ENCODE measurements at places on chromosomes 7 and 10.

- DNase-seq: peak; percentile 2
Observed at GRCh38 chr10:114239117-114239993, at the start of gene VWA2. VWA2 (plus strand) TSS chr10:114239254; CDS start chr10:114248714, 9,460 bp downstream.

- no peak for DNase-seq
Observed at GRCh38 chr7:44172803-44173424, 16.3 kb downstream of the GCK start.

- no peak for DNase-seq
Observed at GRCh38 chr7:3304131-3304530, 3.1 kb downstream of the SDK1 start.

- no peak for DNase-seq
Observed at GRCh38 chr7:6291531-6291930, 19.1 kb upstream of the CYTH3 start.

DNA sequence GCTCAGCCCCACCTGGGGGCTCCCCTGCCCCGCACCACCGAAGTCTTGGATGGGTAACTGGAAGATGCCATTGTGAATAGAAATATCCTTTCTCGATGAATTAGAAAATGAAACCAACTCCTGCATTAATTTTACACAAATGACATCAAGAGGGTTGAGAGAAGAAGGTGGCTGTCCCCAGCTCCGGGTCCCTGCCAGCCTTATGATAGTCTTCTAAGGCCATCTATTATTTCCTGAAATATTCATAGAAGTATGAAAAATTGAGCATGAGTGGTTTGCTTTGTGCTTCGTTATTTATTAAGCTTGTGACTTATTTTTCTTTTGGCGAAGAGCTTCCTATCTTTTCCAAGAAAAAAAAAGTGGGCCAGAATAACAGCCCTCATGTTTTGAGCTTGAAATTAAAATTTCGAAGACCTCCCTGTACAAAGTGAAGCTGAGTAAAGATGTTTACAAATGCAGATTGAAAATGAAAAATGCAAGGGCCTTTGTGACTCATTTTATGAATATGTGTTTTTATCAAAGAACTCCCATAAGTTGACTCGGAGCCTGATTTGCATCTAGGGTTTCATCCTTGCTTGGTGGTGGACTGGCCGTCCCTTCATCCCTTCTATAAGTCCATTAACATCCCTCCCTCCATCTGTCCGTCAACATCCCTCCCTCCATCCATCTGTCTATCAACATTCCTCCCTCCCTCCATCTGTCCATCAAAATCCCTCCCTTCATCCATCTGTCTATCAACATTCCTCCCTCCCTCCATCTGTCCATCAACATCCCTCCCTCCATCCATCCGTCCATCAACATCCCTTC is 20.5 kb upstream of the CFAP46 start:
- DNase-seq: no peak

- DNase-seq: no peak
Observed at GRCh38 chr10:102406815-102407214, 11.3 kb downstream of the NFKB2 start.

- DNase-seq: no peak
Observed at GRCh38 chr7:137958470-137959431, 43.1 kb downstream of the CREB3L2 start.

- no peak for DNase-seq
Observed at GRCh38 chr10:27950242-27950564, 48.7 kb downstream of the ODAD2 start.

DNA sequence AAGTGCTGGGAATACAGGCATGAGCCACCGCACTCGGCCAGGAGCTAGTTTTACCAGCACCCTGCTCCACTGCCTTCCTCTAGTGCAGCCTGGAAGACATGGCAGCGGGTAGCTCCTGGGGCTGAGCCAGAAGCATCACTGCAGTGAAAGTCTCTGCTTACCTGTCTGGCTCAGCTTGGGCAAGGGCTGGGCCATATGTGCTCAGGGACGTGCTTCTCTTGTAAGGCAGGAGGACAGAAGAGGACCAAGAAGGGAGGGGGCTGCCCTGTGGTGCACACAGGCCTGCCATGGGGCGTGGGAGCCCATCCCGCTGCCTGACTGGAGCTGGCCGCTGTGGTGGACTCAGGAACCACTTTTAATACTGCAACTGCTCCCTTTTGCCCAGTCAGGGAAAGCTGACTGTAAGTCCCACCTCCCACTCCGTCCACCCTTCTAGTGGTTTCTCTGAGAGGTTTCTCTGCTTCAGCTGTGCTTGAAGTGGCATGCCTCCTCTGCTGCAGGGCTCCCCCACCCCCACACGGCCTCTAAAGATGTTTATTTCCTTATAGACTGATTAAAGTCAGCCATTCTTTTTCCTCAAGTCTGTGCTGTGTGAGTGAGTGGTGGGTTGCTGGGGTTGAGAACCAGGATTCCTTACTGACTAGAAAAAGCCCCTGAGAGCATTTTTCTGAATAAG is 25.3 kb upstream of the C10orf95 start:
- DNase-seq: no peak

- no peak for DNase-seq
Observed at GRCh38 chr10:121804460-121804859, 123.4 kb downstream of the ATE1 start.

DNA sequence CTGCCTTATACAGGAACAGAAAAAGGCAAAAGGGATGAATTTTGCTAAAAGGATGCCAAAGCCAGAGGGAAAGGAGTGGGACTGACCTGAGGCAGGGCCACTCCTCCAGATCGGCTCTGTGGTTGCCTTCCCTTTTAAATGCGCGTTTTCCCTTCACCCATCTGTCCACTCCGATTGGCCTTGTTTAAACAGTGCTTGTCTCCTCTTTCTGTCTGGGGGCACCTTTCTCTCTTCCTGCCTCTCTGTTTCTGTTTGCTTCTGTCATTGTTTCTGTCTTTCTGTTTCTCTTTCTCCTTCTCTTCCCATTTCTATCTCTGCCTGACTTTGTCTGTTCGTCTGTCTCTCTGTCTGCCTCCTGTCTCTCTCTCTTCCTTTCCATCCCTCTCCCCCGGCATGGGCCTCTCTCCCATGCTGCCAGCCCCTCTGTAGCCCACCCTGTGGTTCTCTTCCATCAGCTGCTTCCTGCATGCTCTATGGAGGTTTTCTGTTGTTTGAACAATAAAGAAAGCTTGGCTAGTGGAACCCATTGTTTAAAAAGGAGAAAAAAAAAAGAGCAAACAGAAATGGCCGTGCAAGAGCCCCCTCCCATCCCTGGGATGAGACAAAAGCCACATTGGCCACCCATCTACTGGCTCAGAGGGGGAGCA is 29.5 kb upstream of the HSPB1 start:
- no peak for DNase-seq

DNA sequence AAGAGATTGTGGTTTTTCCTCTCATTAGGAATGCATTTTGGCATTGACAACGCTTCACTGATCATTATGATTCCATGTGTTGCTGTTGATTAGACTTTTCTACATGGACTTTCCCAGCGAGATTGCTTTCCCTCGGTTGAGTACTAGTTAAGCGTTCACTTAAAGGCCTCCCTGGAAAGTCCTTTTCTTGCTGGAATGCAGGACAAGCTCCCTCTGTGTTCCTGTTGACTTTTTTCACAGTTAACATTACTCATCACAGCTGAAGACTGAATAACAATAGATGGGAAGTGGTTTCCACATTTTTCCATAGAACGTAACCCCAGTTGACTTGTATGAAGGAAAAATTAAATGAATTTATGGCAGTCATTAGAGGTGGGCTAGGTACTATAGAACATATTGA is 2.6 kb upstream of the CAV1 start:
- no peak for DNase-seq

DNA sequence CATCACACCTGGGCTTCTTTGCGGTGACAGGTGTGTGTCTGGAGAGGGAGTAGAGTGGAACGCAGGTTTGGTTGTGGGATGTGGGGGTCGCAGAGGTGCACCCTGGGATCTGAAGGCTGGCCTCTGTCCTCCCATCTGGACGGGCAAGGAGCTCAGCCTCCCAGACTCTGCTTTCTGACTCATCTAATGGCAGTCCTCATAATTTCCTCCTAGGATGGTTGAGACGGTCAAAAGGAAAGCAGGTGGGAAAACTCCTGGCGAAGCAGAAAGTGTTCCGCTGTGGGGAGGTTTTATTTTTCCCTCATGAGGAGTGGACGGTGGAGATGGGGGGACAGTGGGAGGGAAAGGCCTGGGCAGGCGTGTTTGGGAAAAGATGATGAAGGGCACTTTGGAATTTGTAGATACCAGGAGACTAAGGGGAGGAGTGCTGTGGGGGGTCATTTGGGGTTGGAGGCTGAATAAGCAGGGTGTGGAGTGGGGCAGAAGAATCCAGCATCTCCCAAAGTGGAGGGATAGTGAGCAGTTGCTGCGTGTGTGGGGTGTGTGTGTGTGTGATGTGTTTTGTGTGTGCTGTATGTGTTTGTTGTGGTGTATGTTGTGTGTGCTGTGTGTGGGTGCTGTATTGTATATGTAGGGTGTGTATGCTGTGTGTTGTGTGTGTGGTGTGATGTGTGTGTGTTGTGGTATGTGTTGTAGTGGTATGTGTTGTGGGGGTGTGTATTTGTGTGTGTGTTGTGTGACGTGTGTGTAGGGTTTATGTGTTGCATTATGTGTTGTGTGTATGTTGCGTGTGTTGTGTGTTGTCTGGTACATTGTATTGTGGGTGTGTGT is 97.2 kb upstream of the PODXL start:
- no peak for DNase-seq

GRCh38 chr7:7051206-7051877 is 131.0 kb upstream of the C1GALT1 start:
- DNase-seq: no peak

- no peak for DNase-seq
Observed at GRCh38 chr10:31320550-31321211, 1.7 kb downstream of the ZEB1 start.

DNA sequence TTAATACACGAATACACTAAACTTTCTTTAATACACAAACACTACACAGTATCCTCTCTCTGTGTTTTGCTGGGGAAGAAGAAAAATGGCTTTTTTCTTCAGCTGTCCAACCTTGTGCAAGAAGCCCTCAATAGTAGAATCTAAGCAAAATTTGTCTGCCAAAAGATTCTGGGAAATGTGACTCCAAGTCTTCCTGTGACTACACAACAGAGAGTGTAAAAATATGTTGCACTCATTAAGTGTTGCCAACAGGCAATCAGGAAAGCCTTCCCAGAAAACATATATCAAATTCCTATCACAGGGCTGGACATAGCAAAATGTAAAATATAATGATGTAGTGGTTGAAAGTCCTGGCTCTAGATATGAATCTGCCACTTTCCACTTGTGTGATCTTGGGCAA is 825.1 kb upstream of the ZWINT start:
- DNase-seq: no peak

- no peak for DNase-seq
Observed at GRCh38 chr7:78316110-78316509, 517.5 kb downstream of the PHTF2 start.

GRCh38 chr7:142513178-142513955 is 235.9 kb upstream of the PRSS1 start:
- no peak for DNase-seq

GRCh38 chr7:114417290-114417689 is 2.7 kb downstream of the FOXP2 start:
- DNase-seq: no peak

DNA sequence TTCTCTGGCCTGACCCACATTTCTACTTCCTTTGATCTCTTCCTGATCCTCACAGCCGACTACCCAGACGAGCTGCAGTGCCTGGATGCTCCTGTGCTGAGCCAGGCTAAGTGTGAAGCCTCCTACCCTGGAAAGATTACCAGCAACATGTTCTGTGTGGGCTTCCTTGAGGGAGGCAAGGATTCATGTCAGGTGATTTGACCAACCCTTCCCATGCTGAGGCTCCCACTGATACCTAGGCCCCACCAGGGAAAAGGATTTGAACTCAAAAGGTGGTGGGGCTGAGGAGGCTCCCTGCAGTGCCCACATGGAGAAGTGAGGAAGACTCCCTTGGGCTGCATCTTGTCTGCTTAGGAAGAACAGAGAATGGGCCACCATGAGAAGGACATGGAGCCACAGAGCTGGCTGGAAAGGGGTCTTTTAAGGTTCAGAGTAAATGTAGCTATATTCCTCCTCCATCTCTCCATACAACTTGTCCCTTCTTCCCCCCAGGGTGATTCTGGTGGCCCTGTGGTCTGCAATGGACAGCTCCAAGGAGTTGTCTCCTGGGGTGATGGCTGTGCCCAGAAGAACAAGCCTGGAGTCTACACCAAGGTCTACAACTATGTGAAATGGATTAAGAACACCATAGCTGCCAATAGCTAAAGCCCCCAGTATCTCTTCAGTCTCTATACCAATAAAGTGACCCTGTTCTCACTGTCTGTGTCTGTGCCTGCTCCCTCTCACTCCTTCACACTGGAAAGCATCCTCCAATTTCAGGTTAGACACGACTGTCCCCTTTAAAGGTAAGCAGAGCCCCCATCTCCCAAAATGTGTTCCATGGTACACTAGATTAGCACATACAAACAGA is 3.3 kb downstream of the PRSS1 start:
- no peak for DNase-seq

DNA sequence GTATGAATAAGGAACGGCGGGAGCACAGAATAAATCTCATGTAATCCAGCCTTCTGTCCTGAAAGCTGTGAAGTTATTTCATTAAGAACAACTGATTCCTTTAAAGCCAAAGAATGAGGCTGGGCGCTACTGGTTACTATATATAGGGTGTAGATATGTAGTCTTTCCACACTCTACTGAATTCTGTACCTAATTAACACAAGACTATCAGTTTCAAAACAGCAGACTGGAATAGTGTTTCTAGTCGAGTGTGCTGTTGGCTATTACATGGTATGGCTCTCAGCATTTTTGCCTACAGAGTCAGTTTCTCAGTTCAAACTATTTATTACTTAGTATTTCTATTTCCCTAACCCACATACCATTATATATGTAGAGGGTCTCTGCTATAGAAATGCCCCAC is 163.3 kb downstream of the THSD7A start:
- DNase-seq: no peak

- no peak for DNase-seq
Observed at GRCh38 chr7:107933386-107934013, 42.5 kb downstream of the DLD start.

- no peak for DNase-seq
Observed at GRCh38 chr7:150944066-150945042, 33.8 kb downstream of the KCNH2 start.

DNA sequence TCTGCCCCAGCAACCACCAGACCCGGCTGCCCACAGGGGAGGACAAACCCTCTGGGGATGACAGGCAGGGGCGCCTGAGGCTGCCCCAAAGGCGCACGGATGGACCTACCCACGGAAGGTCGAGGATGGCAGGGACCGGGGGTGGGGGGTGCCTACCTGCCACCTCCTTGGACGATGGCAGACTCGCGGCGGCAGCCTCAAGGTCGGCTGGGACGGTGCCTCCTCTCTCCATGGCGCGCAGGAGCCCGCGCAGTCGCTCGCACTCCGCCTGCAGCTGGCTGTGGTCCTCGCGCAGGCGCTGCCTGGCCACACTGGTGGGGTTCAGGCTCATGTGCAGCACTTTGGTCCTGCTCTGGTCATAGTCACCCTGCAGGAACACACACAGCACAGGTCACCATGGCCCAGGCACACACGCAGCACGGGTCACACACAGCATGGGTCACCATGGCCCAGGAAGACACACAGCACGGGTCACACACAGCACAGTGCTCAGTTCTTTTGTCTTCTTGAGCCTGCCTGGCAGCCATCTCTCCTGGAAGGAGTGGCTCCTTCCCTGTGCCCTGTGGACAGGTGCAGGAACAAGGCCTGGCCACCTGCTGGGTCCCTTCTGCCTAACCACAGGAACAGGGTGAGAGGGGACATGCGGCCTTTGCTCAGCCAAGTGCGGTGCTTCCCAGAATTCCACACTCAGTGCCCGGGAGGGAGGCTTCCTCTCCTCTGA is 266.6 kb downstream of the ELFN1 start:
- no peak for DNase-seq

- DNase-seq: no peak
Observed at GRCh38 chr10:13382703-13383398, 34.8 kb upstream of the SEPHS1 start.

GRCh38 chr7:128233471-128233870 is 7.6 kb upstream of the LEP start:
- DNase-seq: no peak

Data from stimulated activated CD4-positive, alpha-beta T cell treated with anti-CD3 and anti-CD28 coated beads, Interleukin-15, amount 100 ng/mL, for 1 hour (primary cell).